ENCODE measurements at places on chromosomes 13 and 19. TPM values are rescaled to one million over a fixed set of nuclear protein-coding genes. Genes with fewer than 3 reads are reported as not detected.

Gene PAN3
- 52.0 TPM for total RNA-seq

Gene LILRA1
- total RNA-seq, result 0.09 TPM

Gene ZNF578
- total RNA-seq, result 21.2 TPM

Gene FAM124A
- 11.7 TPM for total RNA-seq

- DNase-seq, result no peak
Measured at GRCh38 chr19:33298146-33298911, 4.0 kb downstream of the CEBPA start.

GRCh38 chr19:9205501-9206113, 13.8 kb downstream of the OR7D4 start:
- DNase-seq, result peak; percentile 44

GRCh38 chr13:46675016-46675415, 121.9 kb downstream of the ESD start:
- no peak for DNase-seq

GRCh38 chr13:22060187-22060586, 389.3 kb downstream of the FGF9 start:
- DNase-seq, result no peak

Data from cerebellum (tissue), 4 donors.